ENCODE measurements at places on chromosomes 7 and 10.

DNA sequence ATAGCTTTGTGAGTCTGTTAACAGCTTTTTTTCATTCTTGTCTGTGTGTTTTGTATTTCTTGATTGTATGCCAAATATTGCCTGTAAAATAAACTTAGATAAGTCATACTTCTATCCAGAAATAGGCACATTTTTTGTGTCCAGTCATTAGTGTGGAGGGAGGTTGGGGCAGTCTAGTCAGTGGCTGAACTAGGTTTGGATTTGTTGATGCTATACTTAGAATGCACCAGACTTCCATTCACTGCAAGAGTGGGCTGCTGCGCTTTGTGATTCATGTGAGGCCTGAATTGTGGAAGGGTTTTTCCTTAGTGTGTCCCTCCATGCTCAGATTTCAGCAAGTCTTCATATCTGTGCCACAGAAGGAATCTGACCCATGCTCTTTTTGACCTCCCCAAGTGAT is 50.0 kb downstream of the TRUB1 start:
- no peak for DNase-seq

- no peak for DNase-seq
These were observed 44.0 kb downstream of the VWA2 start for GRCh38 chr10:114283091-114283490.

- DNase-seq = no peak
These were observed 3.4 kb downstream of the GNAT3 start for GRCh38 chr7:80508440-80508839.

DNA sequence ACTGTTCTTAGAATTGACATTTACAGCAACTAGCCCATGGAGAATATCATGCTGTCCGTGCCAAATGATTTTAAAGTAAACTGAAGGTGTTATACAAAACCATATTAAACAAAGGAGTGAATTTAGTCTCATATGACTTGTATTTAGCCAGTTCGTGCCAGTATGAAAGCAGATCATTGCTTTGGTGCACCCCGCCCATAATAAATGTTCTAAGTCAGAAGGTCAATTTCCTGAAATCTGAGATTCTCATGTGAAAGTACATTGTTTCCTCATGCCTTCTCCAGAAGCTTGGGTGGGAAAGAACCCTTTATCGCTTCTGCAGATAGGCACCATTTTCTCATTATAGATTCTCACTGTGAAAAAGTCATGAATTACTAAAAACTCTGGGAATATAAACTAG is 106.4 kb downstream of the CAMK1D start:
- DNase-seq = no peak

DNA sequence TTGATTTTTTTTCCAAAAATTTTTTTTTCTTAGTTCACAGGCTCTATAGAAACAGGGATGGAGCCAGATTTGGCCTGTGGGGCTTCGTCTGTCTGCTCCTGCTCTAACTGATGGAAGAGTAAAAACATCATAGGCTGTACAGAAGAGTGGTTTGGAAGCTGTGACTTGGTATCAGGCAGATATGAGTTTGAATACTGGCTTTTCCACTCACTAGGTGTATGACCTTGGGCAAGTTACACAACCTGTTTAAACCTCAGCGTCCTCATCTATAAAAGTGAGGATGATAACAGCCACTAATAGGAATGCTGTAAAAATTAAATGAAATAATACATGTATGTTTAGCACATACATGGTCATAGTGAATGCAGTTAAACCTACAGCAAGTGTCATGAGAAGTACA is 26.9 kb upstream of the DNAJC1 start:
- DNase-seq = no peak

DNA sequence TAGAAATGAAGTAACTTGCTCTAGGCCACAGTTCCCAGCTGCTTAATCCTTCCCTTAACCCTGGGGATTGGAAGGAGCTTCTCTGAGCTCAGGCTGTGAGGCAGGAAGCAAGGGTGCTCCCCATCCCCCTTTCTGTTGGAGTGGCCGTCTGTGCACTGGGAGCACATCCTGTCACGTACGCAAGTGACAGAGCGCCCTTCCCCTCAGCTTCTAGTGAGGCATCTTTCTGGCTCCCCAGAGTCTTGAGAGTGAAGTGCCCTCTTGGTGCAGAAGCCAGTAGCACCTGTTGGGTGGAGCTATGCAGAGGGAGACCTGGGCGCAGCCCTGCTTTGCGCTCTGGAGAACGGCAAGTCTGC is 47.8 kb downstream of the SHH start:
- DNase-seq = no peak
